ENCODE measurements at places on chromosomes 5 and 9. TPM values are rescaled to one million over a fixed set of nuclear protein-coding genes. Genes with fewer than 3 reads are reported as not detected.

DNA sequence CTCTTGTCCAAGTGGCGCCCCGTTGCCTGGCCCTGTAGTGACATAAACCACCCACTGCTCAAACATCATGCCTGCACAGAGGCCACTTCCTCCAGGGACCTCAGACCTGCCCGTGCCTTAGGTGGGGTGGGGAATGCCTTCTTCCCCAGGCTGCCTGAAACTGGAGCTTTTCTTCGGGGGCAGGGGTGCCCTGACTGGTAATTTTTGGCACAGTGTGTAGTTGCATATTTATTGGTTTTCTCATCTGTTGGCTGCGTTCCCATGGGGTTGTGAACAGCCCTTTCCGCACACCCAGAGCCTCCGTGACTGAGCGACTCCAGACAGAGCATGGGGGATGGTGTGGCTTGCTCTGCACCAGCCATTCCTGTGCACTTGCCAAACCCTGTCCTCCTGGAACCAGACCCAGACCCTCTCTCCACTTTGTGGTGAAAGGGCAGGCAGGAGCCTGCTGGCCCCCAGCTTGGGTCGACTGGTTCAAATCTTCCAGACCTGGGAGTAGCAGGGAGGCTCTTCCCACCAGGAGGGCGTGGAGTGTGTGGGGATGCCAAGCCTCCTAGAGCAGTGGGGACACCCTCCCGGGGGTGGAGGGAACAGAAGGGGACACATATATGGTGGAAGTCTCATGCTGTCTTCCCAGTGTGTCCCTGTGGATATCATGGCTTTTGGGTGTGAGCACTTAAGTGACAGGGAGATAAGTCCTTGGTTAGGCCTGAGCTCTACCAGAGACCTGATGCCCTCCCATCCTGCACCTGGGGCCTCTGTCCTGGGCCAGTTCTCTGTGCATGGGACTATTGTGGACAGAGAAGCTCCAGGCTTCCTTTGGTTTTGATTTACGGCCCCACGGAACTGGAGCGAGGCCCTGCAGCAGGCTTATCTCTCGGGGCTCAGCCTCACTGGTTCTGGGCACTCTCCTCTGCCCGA is 39.6 kb downstream of the WNK2 start:
- DNase-seq: peak; percentile 95

GRCh38 chr5:117801583-117801982 is 1186.8 kb downstream of the DTWD2 start:
- no peak for DNase-seq

GRCh38 chr5:113271015-113271414 is 163.8 kb downstream of the TSSK1B start:
- DNase-seq: no peak

DNA sequence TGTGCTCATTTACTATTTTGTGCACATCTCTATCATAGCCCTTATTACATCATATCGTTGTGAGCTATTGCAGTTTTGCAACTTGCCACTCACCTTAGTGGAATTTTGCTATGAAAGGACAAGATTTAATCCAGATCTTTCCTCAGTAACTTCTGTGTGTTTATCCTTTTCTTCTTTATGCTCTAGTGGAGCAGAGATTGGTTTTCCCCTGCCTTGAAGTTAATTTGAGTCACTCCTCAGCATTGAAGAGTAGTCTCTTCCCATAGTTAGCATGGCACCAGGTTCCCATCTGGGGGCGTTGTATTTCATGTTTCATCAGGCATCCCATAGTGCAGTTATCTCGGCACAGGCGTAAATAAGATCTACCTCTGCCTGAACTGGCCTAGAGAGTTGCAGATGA is 510.4 kb downstream of the PSAT1 start:
- no peak for DNase-seq

Gene PLEKHG4B
- total RNA-seq: 0.36 TPM

Measured in osteoblast (primary cell).